ENCODE measurements at places on chromosomes 7 and 10.

GRCh38 chr7:120725376-120726039 is 132.4 kb downstream of the TSPAN12 start:
- no peak for DNase-seq

DNA sequence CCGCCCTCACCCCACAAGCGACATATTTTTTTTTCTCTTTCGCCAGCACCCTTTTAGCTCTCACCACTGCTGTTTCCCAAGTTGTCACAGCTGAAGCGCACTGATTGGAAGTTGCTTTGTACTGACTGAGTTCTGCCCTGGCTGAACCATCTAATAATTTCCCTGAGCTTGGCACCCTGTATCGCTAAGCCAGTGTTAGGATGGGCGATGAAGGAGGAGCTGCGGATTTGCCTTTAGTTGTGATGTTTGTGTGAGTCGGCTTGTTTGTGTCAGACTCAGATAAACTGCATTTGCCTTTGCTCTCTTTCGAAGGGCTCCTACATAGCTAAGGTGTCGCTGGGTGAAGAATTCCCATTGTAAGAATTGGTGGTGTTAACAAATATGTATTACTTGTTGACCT is 1.3 kb upstream of the ATXN7L1 start:
- no peak for DNase-seq

DNA sequence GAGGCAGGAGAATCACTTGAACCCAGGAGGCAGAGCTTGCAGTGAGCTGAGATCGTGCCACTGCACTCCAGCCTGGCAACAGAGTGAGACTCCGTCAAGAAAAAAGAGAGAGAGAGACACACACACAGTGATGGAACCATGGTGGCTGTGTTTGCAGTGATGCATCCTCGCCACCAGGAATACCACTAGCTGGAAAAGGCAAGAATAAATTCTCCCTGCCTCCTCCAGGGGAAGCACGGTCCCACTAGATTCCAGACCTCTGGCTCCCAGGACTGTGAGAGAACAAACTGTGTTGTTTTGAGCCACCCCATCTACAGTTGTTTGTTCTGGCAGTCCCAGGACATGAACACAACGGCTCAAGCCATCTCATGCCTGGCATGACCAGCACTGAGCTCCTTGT is 320.3 kb upstream of the FOXK1 start:
- DNase-seq = no peak

- DNase-seq = no peak
Measured at GRCh38 chr10:5525561-5526341, 990 bp downstream of the CALML3 start.

GRCh38 chr10:9613338-9614075 is 1404.2 kb upstream of the CELF2 start:
- no peak for DNase-seq

GRCh38 chr7:90455163-90456030 is 14.0 kb upstream of the PTTG1IP2 start:
- no peak for DNase-seq

Measured in activated gamma-delta T cell treated with Interleukin-2 at 50 U/mL for 16 hours (primary cell).